ENCODE measurements at places on chromosomes 3 and 15.

GRCh38 chr15:66735909-66736305 lies 33.9 kb downstream of the SMAD6 start:
- DNase-seq = no peak

DNA sequence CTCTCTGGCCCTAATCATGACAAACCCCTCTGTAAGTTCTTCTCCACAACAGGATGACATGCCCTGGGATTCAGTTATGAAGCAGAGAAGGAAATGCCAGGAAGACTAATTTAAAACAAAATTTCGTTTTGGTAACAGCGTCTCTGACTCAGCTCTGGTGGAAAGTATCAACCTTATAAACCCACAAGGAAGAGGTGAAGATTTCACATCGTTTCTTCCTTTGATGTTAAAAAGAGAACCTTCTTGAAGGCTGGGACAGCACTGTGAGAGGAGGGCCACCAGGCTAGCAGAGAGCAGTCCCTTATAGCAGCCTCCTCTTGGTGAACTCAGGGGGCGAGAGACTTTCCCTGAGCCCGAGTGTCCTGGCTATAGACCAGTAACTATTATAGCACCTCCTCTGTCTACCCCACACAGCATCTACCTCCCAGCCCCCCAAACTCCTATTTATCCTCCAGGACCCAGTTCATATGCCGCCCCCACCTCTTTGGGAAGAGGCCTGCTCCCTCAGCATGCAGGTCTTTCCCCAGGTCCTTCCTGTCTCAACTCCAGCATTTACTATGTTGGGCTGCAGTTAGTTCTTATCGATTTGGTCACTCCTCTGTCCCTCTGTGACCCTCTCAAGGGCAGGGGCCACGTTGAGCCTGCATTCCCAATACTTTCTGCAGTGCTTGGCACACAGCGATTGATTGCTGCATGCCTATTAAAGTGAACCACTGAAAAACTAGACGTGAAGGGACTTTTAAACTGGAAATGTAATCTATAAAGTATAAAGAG lies 321.5 kb upstream of the ICE2 start:
- no peak for DNase-seq

- DNase-seq = no peak
These were observed 115.8 kb upstream of the ARHGEF3 start for GRCh38 chr3:56917361-56918110.

GRCh38 chr15:46489276-46489675 lies 854.4 kb downstream of the SQOR start:
- DNase-seq = no peak

DNA sequence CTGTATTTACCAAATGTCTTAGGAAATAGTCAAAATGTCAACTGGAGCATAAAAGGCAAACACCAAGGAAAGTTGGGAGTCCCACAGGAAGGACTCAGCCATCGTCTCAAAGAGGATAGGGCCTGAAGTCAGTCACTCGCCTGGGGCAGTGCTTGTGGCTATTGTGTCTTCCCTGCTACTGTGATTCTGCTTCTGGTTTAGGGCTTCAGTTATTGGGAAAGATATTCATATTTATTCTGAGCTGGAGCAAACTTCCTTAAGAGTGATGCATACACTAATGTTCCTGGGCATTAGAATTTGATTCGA lies 118.1 kb downstream of the EDEM1 start:
- DNase-seq = no peak

- no peak for DNase-seq
These were observed 207.4 kb downstream of the CBLB start for GRCh38 chr3:105661461-105661860.

GRCh38 chr3:71708476-71709105 lies 16.6 kb downstream of the EIF4E3 start:
- no peak for DNase-seq

DNA sequence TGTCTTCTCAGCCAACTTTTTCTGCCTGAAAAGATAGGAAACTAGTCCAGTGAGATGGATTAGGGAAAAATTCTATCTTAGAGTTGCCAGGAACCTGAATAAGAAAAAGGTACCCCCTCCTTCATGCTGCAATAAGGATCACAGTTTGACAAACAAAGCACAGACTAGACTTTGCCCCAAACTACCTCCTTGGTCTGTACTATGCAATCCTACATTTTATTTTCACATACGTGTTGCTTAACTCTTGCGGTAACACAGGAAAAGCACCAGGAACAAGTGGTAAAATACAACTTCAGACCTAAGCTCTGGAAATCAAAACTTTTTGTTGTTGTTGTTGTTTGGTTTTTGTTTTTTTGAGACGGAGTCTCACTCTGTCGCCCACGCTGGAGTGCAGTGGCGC lies 11.3 kb upstream of the IL12A start:
- no peak for DNase-seq

DNA sequence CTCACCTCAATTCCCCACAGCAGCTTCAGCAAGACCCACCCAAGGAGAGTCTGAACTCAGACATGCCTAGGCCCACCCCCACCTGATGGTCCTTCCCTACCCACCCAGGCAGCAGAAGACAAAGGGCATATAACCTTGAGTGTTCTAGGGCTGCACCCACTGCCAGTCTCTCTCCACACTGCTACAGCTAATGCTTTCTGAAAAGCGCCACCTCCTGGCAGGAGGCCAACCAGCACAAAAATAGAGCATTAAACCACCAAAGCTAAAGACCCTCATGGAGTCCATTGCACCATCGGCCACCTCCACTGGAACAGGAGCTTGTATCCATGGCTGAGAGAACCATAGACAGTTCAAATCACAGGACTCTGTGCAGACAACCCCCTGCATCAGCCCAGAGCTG lies 11.3 kb upstream of the RPL39L start:
- no peak for DNase-seq

GRCh38 chr15:24862726-24863521 lies 91.9 kb upstream of the SNRPN start:
- DNase-seq = no peak

DNA sequence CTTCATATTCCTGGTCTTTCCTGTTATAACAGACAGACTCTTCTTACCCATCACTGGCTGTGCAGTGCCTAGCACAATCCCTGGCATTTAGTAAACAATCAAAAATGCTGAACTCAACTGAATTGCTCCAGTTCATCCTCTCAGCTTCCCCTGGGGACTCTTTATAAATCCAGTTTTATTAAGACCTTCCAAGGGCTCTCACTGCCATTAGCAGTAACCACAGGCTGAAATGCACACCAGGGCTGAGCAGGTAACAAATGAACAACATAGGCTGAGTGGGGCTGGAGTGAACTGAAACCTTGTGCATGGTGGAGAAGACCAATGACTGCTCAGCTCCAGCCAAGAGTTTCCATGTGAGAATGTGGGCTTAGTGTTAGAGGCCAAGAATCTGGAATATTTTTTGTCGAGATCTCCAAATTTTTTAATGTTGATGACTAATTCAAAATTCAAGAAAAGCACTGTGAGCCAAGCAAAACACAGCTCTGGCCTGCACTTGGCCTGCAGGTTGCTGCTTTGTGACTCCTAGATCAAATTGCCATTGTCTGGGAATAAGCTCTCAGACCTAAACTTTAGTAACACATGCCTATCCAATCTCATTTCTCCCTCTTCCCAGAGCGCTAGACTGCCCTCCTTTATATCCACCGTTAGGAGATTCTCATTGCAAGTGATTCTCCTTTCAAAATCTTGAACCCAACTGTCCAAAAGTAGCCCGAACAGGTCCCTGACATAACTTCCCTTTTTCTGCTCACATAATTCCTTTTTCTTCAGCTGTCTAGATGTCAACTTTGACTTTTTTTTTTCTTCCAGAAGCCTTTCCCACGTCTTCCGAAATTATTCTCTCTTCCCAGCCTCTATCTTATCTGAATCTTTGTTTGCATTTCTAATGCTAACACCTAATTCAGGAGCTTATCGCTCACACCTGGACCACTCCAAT lies 7.4 kb downstream of the SQOR start:
- DNase-seq = no peak

GRCh38 chr15:82566690-82567089 lies 26.4 kb upstream of the RPS17 start:
- no peak for DNase-seq

DNA sequence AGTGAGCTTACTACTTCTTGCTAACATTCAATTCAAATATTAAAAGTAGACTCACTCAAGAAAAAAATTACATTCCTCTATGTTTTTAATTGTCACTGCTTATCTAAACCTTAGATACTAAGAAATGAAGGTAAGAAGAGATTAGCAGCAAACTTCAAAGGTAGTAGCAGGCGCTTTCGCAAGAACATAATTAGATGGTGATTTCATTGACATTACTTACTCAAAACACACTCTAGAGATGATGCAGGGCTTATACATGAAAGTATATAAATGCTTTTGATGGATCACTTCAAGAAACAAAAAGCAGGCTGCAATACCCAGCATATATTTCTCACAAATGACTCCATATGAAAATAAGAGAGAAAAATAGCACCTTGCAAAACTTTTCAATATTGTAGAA lies 86.8 kb downstream of the FSIP1 start:
- DNase-seq = no peak

- no peak for DNase-seq
These were observed 52.7 kb downstream of the VGLL4 start for GRCh38 chr3:11591002-11591355.

GRCh38 chr3:24401811-24402185 lies 92.9 kb downstream of the THRB start:
- DNase-seq = no peak

DNA sequence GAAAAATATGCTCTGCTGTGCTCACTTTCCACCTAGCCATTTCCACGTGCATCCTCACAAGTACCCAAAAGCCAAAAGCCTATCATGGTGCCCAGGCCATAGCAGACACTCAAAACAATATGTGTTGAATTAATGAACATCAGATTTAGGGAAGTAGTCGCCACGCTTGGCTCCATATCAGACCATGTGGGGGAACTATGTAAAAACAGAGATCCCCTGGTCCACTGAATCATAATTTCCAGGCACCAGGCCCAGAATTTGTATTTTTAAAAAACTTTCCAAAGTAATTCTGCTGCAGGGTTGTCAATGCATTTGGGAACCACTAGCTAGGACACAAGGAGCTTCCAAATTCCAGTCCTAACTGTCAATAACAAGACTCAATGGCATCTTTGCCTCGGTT lies 77.3 kb downstream of the CNTN3 start:
- DNase-seq = no peak

- DNase-seq = peak; percentile 77
These were observed 137.5 kb downstream of the XXYLT1 start for GRCh38 chr3:195133462-195133861.

DNA sequence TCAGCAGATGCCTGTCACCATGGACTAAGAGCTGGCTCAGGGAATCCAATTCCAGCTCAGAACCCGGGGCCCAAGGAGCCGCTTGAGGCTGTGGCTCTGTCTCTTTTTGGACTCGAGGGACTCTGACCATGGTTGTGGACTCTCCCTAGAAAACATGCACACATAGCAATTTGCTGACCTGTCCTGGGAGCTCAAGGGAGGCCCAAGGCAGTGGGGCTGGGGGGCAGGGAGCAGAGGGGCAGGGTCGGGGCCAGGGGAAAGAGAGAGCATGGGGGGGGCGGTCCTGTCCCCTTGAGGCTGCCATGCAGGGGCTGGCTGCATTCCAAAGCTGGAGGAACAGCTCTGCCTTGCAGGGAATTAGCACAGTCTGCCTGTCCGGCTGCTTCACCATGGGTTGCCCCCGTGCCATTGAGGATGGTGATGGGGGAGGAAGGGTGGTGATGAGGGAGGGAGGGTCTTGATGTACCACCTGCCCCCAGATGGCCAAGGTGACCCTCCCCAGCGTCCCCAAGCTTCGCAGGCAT lies 190.1 kb downstream of the GOLGA6L6 start:
- DNase-seq = no peak

GRCh38 chr15:34606131-34606530 lies 22.7 kb upstream of the GOLGA8B start:
- no peak for DNase-seq

DNA sequence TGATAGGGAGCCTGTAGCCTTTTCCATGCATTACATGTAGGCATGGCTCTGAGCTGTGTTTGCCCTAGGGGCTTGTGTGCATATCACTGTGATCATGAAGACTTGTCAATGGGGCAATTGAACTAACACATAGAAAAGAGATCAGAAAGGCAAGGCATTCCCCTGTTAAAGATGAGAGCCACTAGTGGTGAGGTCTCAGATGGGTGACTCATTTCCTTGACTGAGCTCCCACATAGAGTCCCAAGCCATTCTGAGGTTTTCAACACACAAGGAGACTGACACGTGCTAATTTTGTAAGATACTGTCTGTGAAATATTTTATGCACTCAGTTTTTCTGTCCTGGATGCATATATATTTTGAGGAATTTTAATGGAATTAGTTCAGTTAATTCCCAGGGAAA lies 53.8 kb downstream of the SAMMSON start:
- no peak for DNase-seq

GRCh38 chr3:88168171-88168570 lies 18.4 kb downstream of the C3orf38 start:
- no peak for DNase-seq

- no peak for DNase-seq
These were observed 28.7 kb upstream of the LHFPL4 start for GRCh38 chr3:9582332-9582731.

DNA sequence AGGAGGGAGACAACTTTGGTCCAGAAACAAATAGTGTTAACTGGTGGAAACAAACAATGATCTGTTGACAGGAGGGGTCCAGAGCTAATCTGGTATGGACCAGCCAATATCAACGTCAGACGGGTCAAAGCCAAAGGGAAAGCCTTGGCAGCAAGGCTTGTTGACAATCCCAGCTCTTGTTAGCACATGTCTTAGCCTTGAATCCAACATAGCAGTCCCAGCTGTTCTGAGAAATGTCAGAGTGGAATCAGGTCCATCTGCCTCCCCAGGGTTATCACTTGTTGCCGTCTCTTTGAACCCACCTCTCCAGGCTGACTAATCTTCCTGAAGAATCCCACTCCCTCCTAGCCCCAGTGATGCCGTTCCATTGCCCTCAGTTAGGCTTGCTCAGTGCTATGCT lies 404.6 kb upstream of the MCTP2 start:
- DNase-seq = no peak

DNA sequence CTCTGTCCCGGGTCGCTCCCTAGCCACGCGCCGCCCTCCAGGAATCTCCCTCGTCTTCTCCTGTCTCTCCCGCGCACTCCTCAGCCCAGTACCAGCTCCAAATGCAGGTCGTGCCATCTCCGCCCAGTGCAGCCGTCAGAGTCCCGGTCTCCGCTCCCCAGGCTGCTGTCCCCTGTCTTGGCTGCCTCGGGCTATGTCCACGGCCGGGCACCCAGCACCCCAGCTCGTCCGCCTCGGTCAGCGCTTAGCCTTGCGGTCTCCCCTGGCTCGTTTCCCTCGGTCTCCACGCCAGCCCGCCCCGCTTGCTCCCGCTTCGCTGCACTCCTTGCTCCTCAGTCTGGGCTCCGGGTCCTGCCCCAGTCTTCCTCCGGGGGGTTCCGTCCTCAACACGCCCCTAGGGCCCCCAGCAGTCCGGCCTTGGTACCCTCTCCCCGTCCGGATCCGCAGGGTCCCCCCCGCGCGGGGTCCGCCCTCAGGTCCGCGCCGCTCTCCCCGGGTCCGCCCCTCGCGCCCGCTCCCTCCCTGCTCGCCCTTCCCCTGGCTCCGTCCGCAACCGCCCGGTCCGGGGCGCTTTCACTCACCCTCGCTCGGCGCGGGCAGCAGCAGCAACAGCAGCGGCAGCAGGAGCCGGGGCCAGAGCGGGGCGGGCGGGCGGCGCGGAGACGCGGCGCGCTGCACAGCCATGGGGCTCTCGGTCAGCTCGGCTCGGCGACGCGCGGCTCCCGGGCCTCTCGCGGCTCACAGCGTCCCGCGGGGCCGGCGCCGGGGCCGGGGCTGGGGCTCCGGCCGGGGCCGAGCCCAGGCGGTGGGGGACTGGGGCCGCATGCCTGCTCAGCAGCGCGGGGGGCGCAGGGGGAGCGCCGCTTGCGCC lies 462 bp downstream of the IGDCC3 start:
- no peak for DNase-seq
